ENCODE measurements at places on chromosomes 16 and 17.
A peak's percentile ranks its signal among the peaks of the same experiment; 100 is the strongest.

DNA sequence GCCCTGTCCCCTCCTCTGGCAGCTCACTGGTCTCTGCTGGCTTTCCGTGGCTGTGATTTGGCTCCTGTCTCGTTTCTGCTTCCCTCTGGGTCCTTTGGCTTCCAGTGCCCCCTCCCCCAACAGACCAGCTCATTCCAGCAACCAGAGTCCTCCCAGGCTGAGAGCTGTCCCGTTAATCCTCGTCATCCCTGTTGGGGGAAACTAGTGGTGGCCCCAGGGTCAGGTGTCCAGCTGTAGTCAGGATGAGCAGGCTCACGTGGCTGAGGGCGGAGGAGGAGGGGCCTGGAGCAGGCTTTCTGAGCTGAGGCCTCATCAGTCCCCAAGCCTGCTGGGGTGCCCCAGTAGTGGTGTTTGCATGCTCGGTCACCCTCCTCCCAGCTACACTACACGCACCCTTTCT is 10.7 kb upstream of the CBX4 start:
- no peak for DNase-seq

DNA sequence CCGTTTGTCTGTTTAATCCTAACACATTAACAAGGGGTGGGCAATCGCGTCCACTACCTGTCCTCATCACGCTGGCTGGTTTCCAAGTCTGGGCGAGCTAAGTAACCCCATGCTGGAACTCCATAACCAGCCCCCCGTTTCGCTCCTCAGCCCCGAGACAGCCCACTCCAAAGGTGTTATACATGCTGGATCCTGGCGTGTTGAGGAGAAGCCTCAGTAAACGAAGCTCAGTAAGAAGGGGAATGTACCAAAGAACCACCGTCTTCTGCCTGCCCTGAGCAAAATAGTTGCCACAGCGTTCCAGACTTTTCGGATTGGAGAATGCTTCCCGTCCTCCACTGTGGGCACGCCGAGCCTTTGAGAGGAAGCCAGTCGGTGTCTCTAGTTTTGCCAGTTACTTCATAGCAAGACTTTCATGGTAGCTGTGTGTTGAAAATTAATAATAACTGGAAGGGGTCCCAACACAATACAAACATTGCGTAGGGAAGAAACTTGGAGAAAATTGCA is 16.1 kb upstream of the C17orf78 start:
- DNase-seq, result no peak

DNA sequence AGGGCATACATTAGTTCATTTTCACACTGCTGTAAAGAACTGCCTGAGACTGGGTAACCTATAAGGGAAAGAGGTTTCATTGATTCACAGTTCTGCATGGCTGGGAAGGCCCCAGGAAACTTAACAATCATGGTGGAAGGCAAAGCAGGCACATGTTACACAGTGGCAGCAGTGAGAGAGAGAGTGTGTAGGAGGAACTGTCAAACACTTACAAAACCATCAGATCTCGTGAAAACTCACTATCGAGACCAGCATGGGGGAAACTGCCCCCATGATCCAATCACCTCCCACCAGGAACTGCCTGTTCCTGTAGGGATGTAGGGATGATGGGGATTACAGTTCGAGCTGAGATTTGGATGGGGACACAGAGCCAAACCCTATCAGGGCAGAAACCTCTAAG is 17.2 kb downstream of the NUBP1 start:
- DNase-seq, result no peak

DNA sequence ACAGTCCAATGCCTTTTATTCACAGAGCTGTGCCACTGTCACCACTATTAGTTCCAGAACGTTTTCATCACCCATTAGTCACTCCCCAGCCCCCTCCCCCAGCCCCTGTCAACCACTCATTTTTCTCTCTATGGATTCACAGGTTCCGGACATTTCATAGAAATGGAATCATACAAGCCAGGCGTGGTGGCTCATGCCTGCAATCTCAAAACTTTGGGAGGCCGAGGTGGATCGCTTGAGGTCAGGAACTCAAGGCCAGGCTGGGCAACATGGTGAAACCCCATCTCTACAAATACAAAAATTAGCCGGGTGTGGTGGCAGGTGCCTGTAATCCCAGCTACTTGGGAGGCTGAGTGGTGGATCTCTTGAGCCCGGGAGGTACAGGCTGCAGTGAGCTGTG is 759 bp upstream of the PAM16 start:
- DNase-seq, result no peak

DNA sequence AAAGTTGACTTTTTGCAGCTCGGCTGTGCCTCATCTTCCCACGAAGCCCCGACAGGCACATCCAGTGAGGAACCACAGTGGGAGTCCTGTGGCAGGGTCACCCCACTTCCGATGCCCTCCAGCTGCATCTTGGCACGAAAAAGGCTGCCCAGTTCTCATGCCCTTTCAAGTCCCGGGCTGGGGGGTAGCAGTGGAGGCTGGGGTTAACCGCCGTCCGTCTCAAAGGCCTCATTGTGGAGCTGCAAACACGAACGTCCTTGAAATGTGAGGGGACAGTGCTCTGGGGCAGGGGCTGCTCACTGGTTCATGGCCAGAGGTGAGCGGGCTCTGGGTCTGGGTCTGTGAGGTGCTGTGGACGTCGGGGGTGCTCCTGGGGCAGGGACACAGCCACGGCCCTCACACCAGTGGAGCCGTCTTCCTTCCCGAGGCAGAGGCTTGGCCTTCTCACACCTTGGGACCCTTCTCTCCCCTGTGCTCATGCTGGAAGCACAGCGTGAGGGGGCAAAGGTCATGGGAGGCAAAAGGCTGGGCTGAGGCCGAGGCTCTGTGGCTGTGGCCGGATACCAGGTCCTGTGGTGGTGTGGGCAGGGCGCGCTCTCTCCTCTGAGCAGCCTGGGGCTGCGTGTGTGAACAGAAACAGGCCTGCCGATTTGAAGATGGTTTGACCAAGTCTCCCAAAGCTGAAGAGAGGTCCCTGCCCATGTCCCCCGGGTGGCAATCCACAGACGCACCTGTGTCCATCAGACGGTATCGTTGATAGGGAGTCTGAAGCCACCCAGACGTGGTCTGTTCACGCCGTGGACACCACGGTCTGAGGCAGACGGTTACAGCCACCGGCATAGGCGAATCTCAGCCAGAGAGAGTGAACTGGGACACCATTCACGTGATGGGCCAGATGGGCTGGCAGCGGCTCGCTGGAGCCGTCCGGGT is 3.1 kb upstream of the MC1R start:
- peak; percentile 41 for DNase-seq

- no peak for DNase-seq
Observed at GRCh38 chr17:21152731-21153130, 26.0 kb downstream of the DHRS7B start.

DNA sequence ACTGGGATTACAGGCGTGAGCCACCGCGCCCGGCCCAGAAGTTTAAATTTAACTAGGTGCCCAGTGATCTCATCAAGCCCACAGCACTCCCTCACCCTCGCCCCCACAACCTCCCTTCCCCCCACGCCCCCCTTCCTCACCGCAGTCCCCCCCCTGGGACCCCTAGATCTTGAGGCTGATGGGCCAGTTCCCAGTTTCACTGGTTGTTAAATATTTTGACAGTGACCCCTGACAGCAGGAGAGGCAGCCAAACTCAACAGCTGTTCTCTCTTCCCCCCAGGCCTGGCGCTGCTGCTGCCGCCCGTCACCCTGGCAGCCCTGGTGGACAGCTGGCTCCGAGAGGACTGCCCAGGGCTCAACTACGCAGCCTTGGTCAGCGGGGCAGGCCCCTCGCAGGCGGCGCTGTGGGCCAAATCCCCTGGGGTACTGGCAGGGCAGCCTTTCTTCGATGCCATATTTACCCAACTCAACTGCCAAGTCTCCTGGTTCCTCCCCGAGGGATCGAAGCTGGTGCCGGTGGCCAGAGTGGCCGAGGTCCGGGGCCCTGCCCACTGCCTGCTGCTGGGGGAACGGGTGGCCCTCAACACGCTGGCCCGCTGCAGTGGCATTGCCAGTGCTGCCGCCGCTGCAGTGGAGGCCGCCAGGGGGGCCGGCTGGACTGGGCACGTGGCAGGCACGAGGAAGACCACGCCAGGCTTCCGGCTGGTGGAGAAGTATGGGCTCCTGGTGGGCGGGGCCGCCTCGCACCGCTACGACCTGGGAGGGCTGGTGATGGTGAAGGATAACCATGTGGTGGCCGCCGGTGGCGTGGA is 15.6 kb downstream of the QPRT start:
- DNase-seq, result no peak

- no peak for DNase-seq
Observed at GRCh38 chr17:61489719-61490490, 37.7 kb downstream of the TBX4 start.

DNA sequence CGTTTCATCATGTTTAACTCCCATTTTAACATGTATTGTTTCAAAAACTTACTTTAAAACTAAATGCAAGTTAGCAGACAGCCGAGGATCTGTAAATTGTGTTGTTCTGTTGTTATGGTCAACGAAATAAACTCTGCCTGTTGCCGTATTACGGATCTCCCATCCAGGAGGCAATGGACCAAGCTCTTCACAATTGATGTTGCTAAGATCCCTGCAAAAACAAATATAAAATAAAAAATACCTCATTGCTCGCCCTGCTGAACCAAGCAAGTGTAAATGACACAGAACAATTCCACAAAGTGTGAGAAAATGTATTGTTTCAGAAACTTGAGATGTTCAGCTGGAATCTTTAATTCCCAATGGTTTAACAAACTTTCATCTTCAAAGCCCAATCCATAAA is 65.0 kb downstream of the CEP95 start:
- no peak for DNase-seq

GRCh38 chr16:21685034-21685455 is 21.3 kb downstream of the OTOA start:
- no peak for DNase-seq

GRCh38 chr17:38363016-38363415 is 11.4 kb downstream of the SOCS7 start:
- DNase-seq, result no peak

DNA sequence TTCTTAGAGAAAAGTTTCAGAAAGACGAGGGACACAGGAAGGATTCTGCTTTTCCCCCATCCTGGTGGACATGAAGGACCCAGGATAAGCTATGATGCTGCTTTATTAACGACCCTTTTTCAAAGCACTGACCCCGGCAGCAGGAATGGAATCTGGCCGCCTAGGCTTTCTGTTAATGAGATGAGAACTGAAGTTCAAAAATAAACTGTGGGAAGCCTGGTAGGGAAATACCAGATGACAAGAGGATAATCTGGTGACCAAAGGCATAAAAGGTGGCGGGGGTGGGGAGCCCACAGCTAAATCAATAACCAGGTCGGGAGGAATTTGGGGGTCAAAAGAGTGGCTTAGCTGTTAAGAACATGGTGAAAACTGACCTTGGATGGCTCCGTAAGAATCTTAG is 171.0 kb downstream of the XYLT1 start:
- no peak for DNase-seq

- DNase-seq, result no peak
Observed at GRCh38 chr17:44568945-44569858, 11.9 kb downstream of the FZD2 start.

DNA sequence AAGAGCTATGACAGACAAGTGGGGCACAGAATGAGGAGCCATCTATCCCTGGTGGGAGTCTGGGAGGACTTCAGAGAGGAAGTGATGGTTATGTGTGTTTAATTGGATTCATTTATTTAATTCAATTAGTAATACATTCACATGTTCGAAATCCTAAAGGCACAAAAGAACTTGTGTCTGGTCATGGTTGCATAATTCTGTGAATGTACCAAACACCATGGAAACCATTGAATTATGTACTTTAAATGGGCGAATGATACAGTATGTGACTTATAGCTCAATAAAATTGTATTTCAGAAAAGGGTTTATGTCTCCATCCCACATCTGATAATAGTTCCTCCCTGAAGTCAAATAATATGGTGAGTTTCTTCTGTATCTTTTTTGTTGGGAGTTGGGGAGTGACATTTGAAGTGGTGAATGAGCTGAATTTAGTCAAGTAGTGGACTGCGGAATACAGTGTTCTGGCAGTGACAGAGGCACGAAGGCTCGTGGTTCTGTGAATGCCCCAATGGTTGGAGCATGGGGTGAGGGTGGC is 19.8 kb upstream of the G6PC1 start:
- no peak for DNase-seq

GRCh38 chr17:46147296-46147695 is 45.9 kb downstream of the KANSL1 start:
- no peak for DNase-seq

DNA sequence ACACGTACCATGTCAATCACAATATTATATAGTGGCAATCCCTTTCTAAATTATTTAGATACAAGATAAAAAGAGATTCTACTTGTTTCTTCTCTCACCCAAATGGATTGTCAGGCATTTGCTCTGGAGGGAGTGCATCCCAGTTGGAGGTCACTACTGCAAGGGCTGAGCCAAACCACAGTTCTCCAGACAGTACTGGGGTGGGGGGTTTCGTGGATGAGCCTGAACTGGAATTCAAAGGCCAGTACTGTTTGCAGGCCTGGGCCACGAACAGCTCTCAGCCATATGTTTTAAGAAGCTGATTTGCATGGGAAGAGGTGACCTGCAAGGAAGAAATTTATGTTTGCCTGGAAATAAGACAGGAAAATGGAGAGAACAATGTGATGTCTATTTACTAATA is 314.9 kb downstream of the PMP22 start:
- DNase-seq, result no peak

DNA sequence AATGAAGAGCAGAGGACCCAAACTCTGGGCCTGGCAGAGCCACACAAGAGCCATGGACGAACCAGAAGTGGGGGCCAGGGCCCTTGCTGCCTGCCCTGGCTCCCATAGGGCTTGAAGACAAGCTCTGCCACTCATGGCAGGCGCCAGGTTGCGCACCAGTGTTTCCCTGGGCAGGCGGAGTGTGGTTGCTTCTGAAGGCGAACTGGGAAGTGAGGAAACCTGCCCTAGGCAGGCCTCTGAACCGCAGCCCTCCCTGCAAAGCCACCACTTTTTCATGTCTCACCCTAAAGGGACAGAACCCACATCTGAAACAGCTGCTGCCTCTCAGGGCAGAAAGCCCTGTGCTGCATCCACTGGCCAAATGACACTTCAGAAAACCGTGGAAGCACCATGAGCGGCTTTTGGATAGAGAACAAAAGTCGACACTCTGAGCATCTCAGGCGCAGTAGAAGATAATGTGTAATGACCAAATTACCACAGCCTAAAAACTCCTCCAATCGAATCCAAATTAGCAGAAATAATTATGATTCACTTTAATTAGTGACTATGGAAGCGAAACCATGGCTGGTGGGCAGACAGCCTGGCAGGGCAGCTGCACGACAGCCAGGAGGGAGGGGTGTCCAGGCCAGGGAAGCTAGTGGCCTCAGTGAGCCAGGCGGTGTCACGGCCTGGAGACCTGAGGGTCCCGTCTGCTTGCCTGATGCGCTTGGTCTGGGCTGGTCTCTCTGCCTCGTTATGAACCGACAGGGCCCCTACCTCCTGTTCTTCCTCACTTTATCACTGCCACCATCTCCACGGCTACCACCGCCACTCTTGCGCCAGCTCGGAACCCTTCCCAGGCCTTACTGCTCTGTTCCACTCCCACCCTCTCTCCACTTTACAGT is 59.1 kb downstream of the PRMT7 start:
- peak; percentile 76 for DNase-seq

All from posterior cingulate gyrus (tissue), 11 donors.